Fibroblast of lung (primary cell): ENCODE measurements at places on chromosomes 1 and 21. TPM values are rescaled to one million over a fixed set of nuclear protein-coding genes. Genes with fewer than 3 reads are reported as not detected.

Gene ZNF692
- 7.6 and 9.3 TPM in 2 replicates for polyA plus RNA-seq

Gene PTCH2
- polyA plus RNA-seq: 0.15 and 0.23 TPM in 2 replicates

Gene GBP4
- 0.40 and 1.3 TPM in 2 replicates for polyA plus RNA-seq

Gene ARMH1
- polyA plus RNA-seq: 0.75 and 2.4 TPM in 2 replicates

Gene NUP210L
- polyA plus RNA-seq: 0.01 and 0.08 TPM in 2 replicates

Gene MLLT11
- polyA plus RNA-seq: 7.2 and 10.4 TPM in 2 replicates

Gene RIIAD1
- polyA plus RNA-seq: not detected in 2 replicates

Gene VWA5B1
- not detected in 2 replicates for polyA plus RNA-seq

Gene TPR
- polyA plus RNA-seq: 35.3 and 37.4 TPM in 2 replicates

Gene ADAMTS4
- 0.75 and 1.0 TPM in 2 replicates for polyA plus RNA-seq

Gene GBP1
- 48.1 and 74.2 TPM in 2 replicates for polyA plus RNA-seq
